ENCODE measurements at places on chromosomes 4 and X.

- no peak for DNase-seq
Observed at GRCh38 chr4:145898926-145899531, 39.6 kb downstream of the ZNF827 start.

DNA sequence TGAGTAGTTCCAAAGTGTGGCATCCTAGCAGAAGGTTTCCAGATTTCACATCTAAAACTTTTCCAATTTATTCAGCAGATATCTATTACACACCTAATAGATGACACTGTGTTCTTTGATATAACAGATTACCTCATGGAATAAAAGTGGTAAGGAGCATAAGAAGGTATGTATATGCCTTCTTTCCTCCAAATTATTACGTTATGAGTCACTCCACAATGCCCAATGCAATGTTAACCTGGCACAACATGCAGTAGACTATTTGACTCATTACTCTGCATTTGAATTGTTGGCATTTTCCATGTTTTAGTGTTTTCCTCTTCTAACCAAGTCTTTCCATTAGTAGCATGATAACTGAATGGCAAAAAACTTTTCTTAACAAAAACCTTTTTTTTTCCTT, 383.6 kb downstream of the ADGRL3 start:
- no peak for DNase-seq

DNA sequence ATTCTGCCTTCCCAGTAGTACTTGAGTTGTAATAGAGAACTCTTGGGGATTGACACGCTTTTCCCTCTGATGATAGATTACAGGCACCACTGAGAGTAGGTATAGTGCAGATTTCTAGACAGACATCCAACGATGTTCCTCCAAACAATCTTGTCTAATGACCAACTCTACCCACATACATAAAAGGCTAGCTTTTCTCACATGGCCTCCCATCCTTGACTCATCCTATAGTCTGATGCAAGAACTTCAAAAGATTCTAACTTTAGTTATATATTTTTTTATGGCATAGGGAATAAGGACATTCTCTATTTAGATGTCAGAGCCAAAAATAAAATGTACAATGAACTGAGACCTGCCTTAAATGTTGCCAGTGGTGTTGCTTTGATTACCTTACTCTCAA, 60.9 kb downstream of the GLRA2 start:
- no peak for DNase-seq

DNA sequence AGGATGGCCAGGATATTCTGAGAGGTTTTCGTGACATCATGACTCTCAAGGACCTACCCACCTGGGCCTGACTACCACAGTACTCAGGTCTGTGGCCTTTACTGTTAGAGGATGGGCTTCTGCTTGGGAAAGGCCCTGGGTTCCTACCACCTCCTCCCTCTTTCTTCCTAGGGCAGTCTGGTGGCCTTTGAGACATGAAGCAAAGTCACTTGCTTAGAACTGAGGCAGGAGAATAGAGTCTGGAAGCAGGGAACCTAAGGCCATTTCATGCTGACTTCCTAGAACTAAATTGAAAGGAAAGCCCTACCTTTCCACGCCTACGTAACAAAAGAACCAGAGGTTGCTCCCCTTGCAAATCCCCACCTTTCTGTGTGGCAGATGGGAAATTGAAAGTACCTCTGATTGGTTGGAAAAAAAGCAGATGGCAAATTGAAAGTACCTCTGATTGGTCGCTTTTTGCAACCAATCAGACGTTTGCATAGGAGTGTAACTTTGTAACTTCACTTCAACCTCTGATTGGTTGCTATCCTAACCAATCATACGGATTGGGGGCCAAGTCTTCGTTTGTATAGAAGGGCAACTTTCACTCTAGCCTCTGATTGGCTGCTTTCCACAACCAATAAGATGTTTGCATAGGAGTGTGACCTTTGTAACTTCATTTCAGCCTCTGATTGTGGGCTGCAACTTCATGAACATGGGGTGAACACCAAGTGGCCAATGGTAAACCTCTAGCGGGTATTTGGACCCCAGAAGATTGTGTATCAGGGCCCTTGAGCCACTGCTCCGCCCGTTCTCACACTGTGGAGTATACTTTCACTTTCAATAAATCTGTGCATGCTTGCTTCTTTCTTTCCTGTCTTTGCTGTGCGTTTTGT, 9.9 kb upstream of the AKAP14 start:
- DNase-seq = peak; percentile 76

DNA sequence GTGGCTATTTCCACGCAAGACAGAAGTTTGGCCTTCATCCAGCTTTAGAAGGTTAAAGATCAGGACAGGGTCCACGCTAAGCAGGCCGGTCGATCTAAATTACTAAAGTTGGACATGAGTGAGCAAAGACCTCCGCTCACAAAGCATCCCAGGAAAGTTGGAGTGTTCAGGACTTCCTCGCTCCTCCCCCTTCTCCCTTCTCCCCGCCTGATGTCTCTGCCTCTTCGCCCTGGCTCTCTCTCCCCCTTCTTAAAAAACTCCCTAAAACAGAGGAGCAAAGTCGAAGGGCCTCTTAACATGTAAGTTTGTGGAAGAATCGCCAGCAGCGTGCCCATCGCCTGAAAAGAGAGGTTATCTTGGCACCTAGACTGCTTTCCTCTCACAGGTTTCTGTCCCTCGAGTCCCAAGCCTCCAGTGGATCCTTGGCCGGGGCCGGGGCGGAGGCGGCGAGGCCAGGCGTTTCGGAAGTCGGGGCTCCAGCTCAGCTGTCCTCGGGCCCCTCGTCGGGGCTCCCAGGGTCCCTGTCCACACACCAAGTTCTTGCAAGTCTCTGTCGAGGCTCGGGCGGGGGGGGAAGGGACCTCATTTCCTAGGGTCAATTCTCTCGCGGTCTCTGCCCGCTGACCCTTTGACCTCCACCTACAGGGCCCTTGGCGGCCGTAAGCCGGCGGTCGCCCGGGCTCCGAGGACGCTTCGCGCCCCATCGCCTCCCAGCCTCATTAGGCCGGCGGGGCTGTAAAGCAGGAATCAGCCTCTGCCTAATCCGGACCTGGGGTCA, 7.6 kb downstream of the ZIC3 start:
- no peak for DNase-seq

GRCh38 chr4:151678048-151678872, 82.5 kb downstream of the GATB start:
- DNase-seq = no peak

DNA sequence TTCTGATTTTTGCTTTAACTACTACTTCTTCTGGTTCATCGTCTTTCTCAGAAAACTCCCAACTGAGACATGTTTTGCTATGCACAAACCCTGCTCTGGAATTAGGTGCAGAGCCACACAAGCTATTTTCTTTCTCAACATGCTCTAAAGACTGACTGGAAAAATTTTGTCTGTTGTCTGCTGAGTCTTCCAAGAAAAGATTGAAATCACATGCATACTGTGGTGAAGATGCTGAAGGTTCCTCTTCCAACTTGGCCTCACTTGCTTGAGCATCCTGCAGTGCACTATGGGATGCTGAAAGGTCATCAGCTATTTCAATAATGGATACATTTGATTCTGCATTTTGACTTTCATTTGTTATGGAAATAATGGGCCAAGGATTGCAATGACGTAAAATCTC, 24.1 kb downstream of the PIN4 start:
- DNase-seq = no peak

- no peak for DNase-seq
Observed at GRCh38 chr4:142762280-142762679, 83.8 kb downstream of the INPP4B start.

- no peak for DNase-seq
Observed at GRCh38 chr4:31148990-31149389, 428.8 kb downstream of the PCDH7 start.

GRCh38 chr4:102819588-102820365, 7.6 kb downstream of the UBE2D3 start:
- no peak for DNase-seq

GRCh38 chr4:41216294-41217019, 2.1 kb upstream of the APBB2 start:
- DNase-seq = peak; percentile 75

DNA sequence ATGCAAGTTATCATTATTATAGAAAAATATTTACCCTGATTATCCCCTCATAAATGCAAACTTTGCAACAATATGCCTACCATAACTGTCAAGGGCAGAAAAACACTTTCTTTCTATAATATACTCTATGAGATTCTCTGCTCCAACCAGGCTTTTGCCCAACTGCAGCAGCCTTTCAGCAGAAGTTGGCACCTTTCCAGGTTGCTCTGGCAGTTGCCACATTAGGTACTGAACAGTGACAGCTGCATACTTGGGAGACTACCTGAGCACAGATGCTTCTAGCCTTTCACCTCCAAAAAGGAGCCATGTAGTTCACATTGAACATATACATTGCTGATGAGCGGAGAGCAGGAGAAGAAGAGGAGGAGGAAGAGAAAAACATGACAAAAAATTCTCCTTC, 69.5 kb upstream of the BRWD3 start:
- DNase-seq = peak; percentile 3

DNA sequence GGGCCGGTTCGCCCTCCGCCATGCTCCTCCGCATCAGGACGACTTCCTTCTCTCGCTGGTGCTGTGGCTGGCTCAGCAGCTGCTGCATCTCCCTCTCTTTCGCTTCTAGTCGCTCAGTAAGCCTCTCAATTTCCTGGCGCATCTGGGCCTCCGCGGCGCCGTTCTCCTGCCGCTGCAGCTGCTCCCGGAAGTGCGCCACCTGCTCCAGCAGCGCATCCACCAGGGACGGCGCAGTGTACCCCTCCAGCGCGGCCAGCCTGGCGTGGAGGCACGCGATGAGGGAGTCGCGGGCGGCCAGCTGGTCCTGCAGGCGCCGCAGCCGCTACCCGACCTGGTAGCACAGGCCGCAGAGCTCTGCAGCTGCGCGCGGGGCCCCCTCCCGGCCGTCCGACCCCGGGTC, 97.4 kb upstream of the MED14 start:
- DNase-seq = no peak

GRCh38 chr4:101244349-101244748, 103.0 kb downstream of the PPP3CA start:
- DNase-seq = no peak

DNA sequence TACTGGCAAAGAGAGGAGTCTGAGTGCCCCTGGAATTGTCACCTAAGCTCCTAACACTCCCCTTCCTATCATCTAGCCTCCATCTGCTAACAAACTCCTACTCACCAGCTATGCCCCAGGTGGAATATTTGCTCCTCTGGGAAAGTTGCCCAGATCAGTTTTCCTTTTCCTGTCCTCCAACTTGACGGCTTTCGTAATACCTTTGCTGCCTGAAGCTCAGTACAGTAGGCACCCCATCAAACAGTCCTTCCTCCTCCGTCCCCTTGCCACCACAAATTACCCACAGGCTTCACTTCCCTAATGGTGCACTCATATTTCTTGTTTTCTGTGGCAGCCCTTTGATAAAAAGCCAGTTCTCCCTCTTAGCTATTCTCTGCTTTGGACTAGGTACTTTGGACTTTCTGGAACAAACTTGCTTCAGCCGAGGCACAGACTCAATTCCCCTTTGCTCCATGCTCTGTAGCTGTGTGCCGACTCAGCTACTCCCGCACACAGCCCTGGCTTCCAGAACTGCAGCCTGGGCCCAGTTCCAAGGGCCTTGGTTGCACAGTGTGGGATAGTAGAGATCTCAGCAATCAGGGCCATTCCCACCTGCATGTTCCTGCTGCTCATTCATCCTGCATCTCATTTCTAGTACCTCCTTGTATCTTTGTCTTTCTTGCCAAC, 605.1 kb downstream of the BCOR start:
- no peak for DNase-seq

DNA sequence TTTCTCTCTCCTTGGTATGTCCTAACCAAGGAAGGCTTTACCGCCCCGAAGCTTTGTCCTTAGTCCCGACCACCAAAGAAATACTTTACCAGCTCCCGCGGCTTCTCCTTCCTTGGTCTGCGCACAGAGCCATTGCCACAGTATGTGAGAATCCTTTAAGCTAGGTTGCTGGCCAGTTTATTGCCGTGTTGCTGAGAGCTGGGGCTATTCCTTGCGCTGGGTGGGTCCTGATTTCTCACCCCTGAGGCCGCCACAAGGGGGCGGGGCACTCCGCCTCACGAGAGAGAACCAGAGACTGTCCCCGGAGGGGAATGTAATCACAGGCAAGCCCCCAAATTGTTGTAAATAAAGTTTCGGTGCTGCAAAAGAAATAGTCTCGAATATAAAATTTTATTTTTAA, 331.0 kb upstream of the PCDH10 start:
- no peak for DNase-seq

DNA sequence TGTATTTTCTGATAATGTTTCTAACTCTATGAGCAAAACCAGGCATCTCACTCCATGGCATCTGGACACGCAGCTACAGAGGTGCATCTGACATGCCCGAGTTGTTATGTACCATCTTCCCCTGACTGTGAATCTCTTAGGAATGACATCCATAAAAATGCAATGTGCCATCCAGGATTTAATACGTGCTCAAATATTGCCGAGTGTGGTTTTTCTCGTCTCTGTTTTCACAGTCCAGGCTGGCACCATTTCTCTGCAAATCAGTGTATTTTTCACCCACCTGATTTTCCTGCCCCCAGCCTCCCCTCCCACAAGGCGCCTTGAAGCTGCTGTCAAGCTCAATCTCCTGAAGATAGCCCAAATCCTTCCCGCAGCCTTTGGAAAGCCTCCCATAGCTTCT, 154.6 kb downstream of the DHRSX start:
- no peak for DNase-seq

DNA sequence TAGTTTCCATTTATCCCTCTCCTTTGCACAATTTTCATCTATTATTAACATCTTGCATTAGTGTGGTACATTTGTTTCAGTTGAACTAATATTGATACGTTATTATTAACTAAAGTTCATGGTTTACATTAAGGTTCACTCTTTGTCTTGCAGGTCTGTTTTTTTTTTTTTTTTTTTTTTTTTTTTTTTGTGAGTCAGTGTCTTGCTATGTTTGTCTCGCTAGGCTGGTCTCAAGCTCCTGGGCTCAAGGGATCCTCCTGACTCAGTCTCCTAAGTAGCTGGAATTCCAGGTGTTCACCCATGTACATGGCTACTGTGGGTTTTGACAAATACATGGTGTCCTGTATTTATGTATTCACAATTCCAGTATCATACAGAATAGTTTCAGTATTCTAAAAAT, 6.8 kb downstream of the TBC1D19 start:
- no peak for DNase-seq

DNA sequence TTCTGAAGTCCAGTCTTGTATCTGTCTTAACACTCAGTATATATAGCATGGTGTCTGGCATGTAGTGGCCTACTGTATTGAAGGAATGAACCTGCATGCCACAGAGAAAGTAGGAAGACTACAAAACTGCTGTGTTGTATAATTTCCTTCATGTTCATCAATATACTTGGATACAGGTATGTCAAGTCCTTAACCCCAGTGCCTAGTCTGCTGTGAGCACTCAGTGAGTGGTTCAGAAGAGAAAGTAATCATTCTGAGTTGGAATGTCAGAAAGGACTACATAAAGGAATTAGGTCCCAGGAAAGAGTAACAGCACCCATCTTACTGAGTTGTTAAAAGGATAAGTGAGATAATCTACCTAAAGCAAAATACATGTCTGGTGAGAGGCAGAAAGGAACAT, 32.0 kb downstream of the ABCE1 start:
- DNase-seq = peak; percentile 14

- DNase-seq = no peak
Observed at GRCh38 chr4:11615601-11616000, 186.9 kb upstream of the HS3ST1 start.

DNA sequence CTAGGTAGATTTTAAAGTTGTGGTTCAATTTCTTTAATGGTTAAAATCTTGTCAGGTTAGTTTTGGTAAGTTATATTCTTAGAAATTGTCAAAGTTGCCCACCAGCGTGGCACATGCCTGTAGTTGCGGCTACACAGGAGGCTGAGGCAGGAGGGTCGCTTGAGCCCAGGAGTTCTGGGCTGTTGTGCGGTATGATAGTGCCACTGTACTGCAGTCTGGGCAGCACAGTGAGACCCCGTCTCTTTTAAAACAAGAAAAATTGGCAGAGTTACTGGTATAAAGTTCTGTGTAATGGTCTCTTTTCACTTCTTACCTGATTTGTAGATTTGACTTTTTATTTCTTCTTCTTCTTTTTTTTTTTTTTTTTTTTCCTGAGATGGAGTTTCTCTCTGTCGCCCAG, 64.4 kb downstream of the FAM193A start:
- no peak for DNase-seq
